ENCODE measurements at places on chromosomes 2 and 18.

GRCh38 chr2:129777146-129777545, 202.3 kb upstream of the RAB6C start:
- H3K4me3 ChIP-seq = no peak overlapping the region
- no peaks in the 10 kb centered on the region for H3K36me3 ChIP-seq
- H3K27me3 ChIP-seq = peaks cover 2% of the 10 kb centered on the region
- H3K27ac ChIP-seq = no peak overlapping the region

GRCh38 chr2:23692851-23693605, 233.9 kb downstream of the ATAD2B start:
- DNase-seq = no peak
- no peak overlapping the region for H3K4me3 ChIP-seq
- no peaks in the 10 kb centered on the region for H3K27me3 ChIP-seq

DNA sequence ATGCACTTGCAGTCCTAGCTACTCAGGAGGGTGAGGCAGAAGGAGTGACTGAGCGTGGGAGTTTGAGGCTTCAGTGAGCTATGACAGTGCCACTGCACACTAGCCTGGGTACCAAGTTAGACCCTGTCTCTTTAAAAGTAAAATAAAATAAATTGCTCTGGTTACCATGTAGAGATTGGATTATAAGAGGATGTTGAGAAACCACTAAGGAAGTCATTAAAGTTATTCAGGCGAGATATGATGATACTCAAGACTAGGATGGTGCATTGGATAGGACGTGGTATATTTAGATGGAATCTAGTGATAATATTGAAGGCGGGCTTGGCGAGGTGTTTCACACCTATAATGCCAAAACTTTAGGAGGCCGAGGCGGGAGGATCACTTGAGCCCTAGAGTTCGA, 50.6 kb downstream of the BMPR2 start:
- H3K36me3 ChIP-seq = peaks cover 7% of the 10 kb centered on the region
- no peak overlapping the region for H3K27ac ChIP-seq
- H3K27me3 ChIP-seq = no peaks in the 10 kb centered on the region

DNA sequence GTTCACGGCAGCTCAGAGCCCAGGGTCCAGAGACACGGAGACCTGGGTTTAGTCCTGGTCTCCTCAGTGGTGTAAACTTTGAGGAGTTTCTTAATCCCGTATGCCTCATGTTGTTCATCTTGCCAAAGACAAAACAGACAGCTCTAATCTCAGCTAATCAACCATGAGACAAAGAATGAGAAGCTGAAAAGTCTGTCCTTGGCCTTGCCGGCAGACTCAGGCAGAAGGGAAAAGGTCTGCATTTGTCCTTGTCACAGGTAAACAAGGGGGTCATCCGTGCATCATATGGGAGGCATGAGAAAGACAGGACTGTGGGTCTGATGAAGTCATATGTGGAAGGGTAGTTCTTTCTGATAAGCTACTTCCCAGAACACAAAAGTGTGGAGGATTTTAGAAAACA, 1.8 kb upstream of the ARMC9 start:
- no peaks in the 10 kb centered on the region for H3K36me3 ChIP-seq
- H3K4me3 ChIP-seq = no peak overlapping the region
- no peak overlapping the region for H3K27ac ChIP-seq

DNA sequence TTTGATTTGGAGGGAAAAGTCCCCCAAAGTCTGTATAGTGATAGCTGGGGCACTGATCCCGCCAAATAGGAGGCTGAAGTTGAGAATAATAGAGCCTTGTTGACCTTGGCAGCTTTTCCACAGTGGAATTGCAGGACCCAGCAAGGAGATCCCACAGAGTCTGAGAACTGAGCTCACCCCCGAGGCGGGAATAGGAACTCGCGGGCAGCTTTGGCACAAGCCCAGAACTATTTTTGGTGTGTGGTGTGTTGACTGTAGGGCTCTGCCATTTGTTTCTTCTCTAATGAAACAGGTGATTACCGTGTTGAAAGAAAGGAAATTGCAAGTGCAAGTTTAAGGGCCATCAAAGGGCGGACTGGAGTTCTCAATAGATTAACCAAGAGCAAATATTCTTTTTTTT, 34.0 kb downstream of the SH3RF3 start:
- peaks cover 14% of the 10 kb centered on the region for H3K27me3 ChIP-seq
- no peak for DNase-seq
- H3K36me3 ChIP-seq = no peaks in the 10 kb centered on the region
- H3K27ac ChIP-seq = no peak overlapping the region

- no peak overlapping the region for H3K4me3 ChIP-seq
- H3K27me3 ChIP-seq = no peaks in the 10 kb centered on the region
- no peaks in the 10 kb centered on the region for H3K36me3 ChIP-seq
Observed at GRCh38 chr2:78351208-78351607, 674.3 kb upstream of the REG3G start.

- H3K4me3 ChIP-seq = no peak overlapping the region
- H3K27me3 ChIP-seq = peaks cover 9% of the 10 kb centered on the region
- H3K4me1 ChIP-seq = no peaks in the 10 kb centered on the region
- H3K27ac ChIP-seq = no peak overlapping the region
- no peaks in the 10 kb centered on the region for H3K36me3 ChIP-seq
Observed at GRCh38 chr2:196316050-196316430, 144.7 kb upstream of the STK17B start.

- peaks cover 25% of the 10 kb centered on the region for H3K36me3 ChIP-seq
- no peak for DNase-seq
- peaks cover 10% of the 10 kb centered on the region for H3K4me1 ChIP-seq
- H3K27ac ChIP-seq = no peak overlapping the region
- no peaks in the 10 kb centered on the region for H3K27me3 ChIP-seq
Observed at GRCh38 chr2:226909126-226909525, 73.3 kb downstream of the RHBDD1 start.

DNA sequence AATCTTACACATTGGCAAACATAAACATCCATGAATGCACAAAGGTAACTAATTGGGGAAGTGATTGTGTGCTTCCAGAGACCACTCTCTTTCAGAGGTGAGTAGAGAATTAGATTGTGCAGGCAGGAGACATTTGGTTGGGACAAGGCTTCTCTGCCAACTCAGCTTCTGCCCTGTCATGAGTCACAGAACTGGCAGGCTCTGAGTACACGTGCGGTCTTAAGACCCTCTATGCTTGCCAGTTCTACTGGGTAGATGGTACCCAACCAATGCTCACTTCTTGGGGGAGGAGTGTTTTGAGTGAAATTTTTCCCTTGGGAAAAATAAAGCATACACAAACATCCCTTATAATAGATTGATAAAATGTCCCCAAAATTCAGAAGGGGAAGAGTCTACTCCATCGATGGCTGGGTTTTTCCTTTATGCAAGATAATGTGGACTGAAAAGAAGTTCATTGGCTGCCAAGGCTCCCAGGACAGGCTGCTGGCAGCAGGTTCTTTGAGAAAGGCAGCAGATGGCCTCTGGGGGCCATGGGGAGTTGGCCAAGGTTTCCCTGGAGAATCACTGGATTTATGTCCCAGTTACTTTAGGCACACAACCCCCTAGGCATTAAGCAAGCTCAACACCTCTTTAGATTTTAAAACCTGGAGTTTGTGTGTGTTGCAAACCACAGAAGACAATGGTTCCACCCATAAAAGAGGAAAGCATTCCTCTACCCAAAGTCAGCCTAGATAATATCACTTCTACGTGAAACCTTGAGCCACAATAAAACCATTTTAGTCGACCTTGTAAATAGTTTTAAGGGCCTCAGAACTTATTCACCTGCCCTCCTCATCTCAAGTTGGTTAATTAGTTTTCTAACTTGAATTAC, 417.0 kb downstream of the TXNL1 start:
- no peak overlapping the region for H3K4me3 ChIP-seq
- no peaks in the 10 kb centered on the region for H3K36me3 ChIP-seq
- H3K4me1 ChIP-seq = no peaks in the 10 kb centered on the region
- H3K27me3 ChIP-seq = no peaks in the 10 kb centered on the region

GRCh38 chr2:23426263-23426905, 41.4 kb downstream of the KLHL29 start:
- H3K4me3 ChIP-seq = no peak overlapping the region
- H3K27ac ChIP-seq = no peak overlapping the region
- no peak for DNase-seq
- peaks cover 1% of the 10 kb centered on the region for H3K27me3 ChIP-seq
- no peaks in the 10 kb centered on the region for H3K4me1 ChIP-seq

- no peak overlapping the region for H3K27ac ChIP-seq
- peaks cover 3% of the 10 kb centered on the region for H3K36me3 ChIP-seq
- peak; percentile 50 for DNase-seq
- H3K4me1 ChIP-seq = no peaks in the 10 kb centered on the region
Observed at GRCh38 chr2:102154946-102155702, 12.6 kb downstream of the IL1R1 start.

DNA sequence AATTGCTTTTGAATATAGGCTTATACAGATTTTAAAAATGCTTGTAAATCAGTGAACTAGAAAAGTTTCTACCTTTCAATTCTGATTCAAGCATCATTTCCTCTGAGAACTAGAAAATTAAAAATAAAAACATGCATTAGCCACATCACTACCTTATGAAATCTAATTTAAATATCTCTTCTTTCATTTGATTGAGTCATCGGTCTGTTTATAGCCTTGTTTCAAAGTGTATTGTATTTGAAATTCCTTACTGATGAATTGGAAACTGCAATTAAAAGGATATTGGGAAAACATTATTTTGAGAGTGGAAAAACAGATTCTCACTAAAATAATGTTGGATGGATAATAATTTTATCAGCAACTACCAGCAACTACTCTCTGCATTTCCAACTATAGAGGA, 717.7 kb upstream of the FAM98A start:
- H3K4me1 ChIP-seq = no peaks in the 10 kb centered on the region
- DNase-seq = no peak
- no peak overlapping the region for H3K27ac ChIP-seq
- H3K27me3 ChIP-seq = no peaks in the 10 kb centered on the region

DNA sequence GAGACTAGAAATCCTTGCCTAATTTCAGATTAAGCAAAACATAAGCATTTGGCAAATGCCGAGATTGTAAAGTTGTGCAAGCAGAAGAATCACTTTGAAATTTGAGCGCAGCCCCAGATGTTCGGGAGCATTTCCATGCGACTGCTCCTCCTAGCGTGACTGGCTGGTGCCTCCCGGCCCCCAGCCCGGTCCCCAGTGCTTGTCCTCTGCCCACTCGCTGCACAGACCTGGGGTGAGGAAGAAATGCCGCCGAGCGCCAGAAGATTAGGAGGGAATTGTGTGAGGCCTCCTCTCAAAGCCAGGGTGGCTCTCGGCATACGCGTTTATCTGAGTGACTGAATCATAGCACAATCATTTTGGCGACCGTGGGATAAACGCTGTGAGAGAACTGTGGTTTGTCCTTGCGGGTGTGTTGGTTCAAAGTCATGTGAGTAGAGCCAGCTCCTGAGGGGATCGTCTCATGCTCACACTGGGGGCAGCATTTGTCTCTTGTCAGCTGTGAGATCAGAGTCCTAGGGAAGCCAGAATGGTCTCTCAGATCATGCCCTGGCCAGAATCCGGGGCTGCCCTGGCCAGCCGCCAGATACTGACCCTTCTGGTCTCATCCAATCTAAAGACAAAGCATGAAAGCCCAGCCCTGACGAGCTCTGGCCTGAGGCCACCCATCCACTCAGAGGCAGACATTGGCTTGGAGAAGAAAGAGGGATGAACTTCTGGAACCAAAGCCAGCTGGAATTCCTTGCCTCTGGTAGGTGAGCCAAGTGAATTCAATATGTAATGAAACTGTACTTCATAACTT, 189.3 kb downstream of the SH3RF3 start:
- no peak overlapping the region for H3K27ac ChIP-seq
- no peaks in the 10 kb centered on the region for H3K36me3 ChIP-seq
- no peak for DNase-seq
- H3K4me1 ChIP-seq = peaks cover 15% of the 10 kb centered on the region
- H3K27me3 ChIP-seq = peaks cover 29% of the 10 kb centered on the region
- no peak overlapping the region for H3K4me3 ChIP-seq

- peaks cover 40% of the 10 kb centered on the region for H3K4me1 ChIP-seq
- peak overlapping the region; percentile 59 for H3K4me3 ChIP-seq
- H3K27me3 ChIP-seq = no peaks in the 10 kb centered on the region
- peak; percentile 94 for DNase-seq
- H3K36me3 ChIP-seq = peaks cover 41% of the 10 kb centered on the region
Observed at GRCh38 chr18:62584241-62585120, 61.7 kb downstream of the ZCCHC2 start.

- H3K4me1 ChIP-seq = peaks cover 30% of the 10 kb centered on the region
- peak; percentile 75 for DNase-seq
- peaks cover 20% of the 10 kb centered on the region for H3K36me3 ChIP-seq
- no peak overlapping the region for H3K27ac ChIP-seq
- no peaks in the 10 kb centered on the region for H3K27me3 ChIP-seq
Observed at GRCh38 chr2:101698844-101699754, 1.6 kb downstream of the MAP4K4 start.
